ENCODE measurements at places on chromosomes 6 and 20.

DNA sequence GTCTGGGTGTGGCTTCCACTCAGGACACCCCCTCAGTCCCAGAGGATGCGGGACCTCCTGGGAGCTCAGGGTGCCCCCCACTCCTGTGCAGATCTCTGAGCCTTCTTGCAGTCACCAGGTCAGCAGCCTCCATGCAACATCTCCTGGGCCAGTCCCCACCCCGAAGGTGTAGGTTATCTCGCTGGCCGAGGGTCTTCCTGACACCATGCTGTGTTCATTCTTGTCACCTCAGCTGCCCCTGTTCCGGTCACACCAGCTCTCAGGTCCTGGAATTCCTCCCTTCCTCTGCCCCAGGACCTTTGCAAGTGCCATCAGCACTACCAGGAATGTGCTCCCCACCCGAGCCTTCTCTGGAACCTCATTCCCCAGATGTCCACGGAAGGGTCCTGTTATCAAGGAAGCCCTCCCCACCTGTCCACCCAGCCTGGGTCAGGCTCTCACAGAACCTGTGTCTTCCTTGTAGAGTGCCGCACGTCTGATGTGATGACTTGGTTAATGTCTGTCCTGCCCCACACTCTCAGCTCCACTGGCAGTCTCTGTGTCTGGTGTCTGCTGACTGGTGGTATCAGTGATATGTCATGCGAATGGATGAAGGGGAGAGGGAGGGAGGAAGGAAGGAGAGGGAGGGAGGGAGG is 329.6 kb downstream of the TAF4 start:
- DNase-seq = no peak

DNA sequence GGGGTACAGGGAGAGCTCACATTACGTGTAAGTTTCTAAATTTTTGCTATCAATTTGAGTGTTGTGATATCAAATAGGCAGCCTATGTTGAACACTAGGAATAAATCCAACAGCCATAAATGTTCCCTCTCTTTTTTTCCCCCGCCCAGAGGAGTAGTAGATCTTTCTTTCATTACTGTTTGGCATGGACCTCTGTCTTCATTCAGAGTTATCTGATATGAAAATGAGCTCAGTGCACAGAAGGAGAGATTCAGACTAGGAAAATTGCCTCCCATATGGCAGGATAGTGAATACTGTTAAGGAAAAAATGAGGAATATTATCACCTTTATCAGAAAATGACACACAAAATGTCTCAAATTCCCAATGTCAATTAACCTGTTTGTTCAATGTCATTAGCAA is 110.0 kb upstream of the EYS start:
- DNase-seq = no peak

- no peak for DNase-seq
Observed at GRCh38 chr20:16944745-16945144, 196.6 kb downstream of the OTOR start.

DNA sequence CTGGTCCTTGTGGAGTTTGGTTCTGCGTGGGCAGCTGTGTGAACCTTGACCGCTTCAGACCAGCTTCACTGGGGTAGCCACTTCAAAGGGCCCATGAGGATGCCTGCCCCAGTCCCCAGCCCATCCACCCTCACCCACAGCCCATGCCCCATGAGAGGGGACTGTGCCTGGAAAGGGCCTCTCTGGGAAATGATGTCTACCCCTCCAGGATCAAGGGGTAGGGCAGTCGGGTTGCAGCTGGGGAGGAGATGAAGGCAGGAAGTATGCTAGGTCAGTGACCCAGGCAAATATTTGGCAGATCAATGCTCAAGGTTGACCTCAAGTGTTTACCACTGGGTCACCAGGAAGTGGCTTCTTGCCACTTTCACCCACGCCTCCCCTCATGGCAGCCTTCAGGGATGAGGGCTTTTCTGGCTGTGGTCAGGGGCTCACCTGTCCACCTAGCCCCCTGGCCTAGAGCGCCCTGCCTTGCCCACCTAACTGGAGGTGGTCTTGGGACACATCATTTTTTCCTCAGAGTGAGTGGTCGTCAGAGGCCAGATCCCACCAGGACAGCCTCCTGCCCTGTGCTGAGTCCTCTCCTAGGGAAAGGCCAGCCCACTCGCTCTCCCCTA is 109.5 kb downstream of the SNX5 start:
- DNase-seq = no peak

GRCh38 chr6:127608554-127609270 is 31.7 kb downstream of the C6orf58 start:
- DNase-seq = no peak

DNA sequence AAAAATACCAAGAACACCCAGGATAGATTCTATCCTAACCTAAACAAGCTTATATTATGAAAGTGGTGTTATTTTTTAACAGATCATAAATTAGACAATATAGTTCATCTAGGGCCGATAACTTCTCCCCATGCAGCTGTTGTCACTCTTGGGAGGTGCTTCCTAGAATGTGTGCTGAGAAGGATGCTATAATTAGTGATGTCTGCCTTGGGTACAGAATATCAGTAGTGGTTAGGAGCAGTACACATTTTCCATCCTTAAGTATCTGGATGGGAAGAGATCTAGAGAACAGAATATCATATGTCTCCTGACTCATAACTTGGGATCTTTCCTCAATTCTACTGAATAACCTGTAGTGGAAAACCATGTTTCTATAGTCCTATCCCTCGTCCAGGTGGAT is 214.5 kb downstream of the BCKDHB start:
- no peak for DNase-seq

GRCh38 chr6:129006724-129007514 is 124.0 kb downstream of the LAMA2 start:
- no peak for DNase-seq

DNA sequence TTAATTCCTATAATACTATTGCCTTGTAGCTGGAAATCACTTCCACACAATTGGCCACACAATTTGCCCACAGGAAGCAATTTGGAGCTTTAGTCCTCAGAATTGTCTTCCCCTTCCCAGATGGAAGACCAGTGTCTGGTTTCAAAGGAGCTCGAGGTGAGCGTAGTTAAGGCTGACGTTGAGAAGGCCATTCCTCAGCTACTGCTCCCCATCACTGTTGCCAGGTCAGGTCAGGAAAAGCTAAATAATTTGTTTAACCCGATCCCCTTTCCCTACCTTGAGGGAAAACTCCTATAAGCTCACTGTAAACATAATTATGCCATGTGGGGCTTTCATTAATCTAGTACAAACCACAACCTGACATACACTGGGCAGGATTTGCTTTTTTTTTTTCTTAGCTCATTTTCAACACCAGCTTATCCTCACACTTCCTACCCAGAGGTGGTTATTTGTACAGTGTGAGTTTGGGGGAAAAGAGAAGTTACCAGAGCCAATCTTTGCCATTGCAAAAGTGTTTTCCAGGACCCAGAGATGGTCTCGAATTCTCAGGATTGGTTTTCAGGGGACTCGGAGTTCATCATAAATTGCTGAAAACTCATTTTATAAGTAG is 242.7 kb downstream of the CLIC5 start:
- no peak for DNase-seq

GRCh38 chr20:54452277-54452676 is 23.1 kb upstream of the DOK5 start:
- DNase-seq = no peak

DNA sequence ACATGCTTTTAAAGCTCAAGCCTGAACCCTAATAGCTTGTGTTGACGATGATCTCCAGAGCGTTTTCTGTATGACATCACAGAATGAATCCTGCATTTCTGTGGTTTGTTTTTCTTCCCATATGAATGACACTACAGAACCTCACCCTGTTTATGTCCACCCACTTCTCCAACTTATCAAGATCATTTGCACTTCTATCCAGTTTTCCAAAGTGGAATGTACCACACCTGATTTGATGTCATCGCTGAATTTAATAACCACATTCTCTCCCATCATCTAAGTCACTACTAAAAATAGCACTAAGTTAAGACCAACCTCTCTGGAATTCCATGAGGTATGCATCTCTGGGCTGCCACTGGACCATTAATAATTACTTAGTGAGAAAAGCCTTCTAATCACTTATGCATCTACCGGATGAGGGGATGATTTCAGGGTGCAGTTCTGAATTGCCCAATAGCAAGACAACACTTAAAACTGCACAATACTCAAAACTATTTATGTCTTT is 33.3 kb upstream of the CITED2 start:
- DNase-seq = no peak

- DNase-seq = no peak
Observed at GRCh38 chr6:10166031-10166430, 248.8 kb downstream of the TFAP2A start.

GRCh38 chr20:46954490-46955038 is 59.9 kb downstream of the EYA2 start:
- no peak for DNase-seq

DNA sequence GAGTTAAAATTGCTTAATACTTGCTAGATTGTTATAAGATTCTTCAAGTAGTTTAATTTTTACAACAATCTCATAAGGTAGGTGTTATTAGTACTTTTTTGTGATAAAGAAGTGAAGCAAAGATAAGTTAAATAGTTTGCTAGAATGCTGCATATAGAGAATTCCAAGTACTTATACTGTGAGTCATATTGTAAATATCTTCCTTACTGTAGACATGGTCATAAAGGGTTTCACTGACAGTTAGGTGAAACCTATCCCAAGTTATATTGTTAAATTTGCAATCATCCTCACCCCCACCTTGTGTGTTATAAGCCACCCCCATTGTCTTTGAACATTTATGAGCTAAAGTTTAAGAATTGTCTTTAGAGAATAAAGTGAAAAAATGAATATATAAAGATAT is 142.0 kb downstream of the FAM83B start:
- no peak for DNase-seq

DNA sequence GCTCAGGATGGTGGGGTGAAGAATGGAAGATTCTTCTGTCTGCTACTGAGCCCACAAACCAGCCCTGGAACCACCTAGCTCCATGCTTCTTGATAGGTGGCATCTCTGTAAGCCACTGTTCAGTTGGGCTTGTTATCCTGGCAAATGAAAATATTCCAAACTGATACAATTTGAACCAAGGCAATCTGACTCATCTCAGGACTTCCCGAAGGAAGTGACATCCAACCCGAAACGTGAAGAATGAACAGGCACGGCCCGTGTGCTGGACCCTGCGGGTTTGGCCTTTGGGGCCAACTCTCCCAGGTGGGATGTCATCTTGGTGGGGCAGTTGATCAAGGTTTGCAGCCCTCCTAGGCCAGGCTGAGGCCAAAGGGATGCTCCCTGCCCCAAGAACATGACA is 160.3 kb downstream of the PREX1 start:
- DNase-seq = no peak

Data from stimulated activated CD4-positive, alpha-beta T cell treated with anti-CD3 and anti-CD28 coated beads, Interleukin-4, amount 100 ng/mL, for 1 hour (primary cell).